ENCODE measurements at places on chromosomes 5 and 9. TPM values are rescaled to one million over a fixed set of nuclear protein-coding genes. Genes with fewer than 3 reads are reported as not detected.

GRCh38 chr9:35710818-35711500 is 21.0 kb downstream of the TLN1 start:
- DNase-seq = no peak

DNA sequence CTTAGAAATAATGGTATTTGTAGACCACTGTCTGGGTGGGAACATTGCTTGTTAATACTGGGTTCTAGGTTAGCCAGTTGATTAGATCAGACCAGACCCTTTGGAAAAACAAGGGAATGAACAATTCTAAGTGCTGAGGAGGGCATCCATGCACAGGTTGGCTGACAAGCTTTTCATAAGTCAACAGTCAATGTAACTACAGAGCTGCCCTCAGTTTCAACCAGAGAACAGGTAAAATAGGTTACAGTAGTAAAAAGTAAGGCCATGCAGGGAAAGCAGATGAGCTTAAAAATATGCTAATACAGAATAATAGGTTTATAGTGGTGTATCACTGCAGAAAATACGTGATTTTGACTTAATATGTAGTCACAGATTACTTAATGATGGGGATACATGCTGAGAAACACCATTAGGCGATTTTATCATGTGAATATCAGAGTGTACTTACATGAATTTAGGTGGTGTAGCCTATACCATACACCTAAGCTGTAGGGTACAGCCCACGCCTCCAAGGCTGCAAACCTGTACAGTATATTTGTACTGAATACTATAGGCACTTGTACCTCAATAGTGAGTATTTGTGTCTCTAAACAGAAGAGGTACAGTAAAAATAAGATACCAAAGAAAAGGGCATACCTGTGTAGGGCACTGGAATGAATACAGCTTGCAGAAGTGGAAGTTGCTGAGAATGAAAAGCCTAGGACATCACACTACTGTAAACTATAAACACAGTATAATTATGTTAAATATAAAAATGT is 6.1 kb upstream of the FGF18 start:
- no peak for DNase-seq

DNA sequence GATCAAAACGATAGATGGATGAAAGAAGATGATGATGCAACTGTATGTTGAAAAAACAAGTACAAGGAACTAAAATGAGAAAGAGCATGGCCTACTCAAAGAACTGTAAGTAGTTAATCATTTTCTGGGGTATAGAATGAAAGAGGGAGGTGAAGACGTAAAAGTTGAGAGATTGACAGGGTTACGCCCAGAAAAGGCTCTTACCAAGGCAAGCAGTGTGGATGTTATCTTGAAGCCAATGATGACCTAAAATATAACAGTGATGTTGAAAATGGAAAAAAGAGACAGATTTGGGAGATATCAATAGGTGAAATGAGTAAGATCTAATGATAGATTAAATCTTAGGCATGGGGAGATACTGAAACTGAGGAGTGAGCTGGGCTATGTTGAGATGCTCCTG is 80.4 kb upstream of the GNAQ start:
- no peak for DNase-seq

GRCh38 chr5:178199581-178200434 is 4.5 kb upstream of the HNRNPAB start:
- no peak for DNase-seq

Gene TMEM252
- not detected for total RNA-seq

Gene RMRP
- 7,556 TPM for total RNA-seq

DNA sequence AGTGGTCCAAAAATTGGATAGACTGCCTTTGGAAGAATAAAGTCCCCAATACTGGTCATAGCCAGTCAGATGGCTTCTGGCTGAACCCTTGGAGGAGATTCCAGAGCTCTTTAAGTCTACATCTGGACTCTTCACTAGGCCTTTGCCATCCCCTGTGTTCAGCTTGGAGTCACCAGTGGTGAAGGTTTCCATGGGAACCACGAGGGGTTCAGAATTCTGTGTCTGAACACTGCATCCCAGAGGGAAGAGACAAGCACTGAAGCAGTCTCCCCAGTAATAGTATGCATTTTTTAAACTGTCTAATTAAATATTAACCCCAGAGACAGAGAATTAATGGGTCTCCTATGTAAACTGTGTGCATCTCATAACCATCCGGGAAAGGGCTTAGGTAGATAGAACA is 38.2 kb downstream of the POU4F3 start:
- no peak for DNase-seq

- no peak for DNase-seq
Observed at GRCh38 chr9:69857131-69857530, 36.5 kb downstream of the CFAP95 start.

- DNase-seq = no peak
Observed at GRCh38 chr5:117204404-117204803, 629.8 kb upstream of the SEMA6A start.

DNA sequence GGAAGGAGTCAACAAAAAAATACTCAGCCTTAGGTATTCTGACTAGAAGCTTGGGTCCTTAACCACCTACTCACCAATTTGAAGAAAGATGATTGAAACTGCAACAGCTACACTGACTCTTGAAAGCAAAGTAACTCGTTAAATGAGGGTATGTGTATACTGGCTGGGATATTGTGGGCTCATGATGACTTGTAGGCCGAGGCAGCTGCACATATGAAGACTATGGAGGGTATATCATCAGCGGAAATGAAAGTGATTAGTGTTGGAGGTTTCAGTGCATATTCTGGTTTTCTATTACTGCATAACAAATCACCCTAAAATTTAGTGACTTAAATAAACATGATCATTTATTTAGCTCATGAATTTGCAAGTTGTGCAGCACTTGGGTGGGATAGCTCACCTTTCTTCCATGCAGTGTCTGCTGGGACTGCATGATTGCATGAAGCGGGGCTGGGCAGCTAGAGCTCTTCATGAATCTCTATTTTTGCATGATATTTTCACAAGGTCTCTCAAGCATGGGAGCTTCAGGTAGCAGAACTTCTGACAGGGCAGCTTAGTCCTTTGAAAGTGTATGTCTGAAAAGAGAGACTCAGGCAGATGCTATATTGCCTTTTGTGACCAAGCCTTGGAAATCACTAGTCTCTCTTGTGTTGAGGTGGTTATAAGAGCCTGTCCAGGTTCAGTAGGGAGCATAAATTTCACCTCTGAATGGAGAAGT is 96.1 kb upstream of the CDKN2B start:
- no peak for DNase-seq

Gene NPDC1
- total RNA-seq = 63.9 TPM

DNA sequence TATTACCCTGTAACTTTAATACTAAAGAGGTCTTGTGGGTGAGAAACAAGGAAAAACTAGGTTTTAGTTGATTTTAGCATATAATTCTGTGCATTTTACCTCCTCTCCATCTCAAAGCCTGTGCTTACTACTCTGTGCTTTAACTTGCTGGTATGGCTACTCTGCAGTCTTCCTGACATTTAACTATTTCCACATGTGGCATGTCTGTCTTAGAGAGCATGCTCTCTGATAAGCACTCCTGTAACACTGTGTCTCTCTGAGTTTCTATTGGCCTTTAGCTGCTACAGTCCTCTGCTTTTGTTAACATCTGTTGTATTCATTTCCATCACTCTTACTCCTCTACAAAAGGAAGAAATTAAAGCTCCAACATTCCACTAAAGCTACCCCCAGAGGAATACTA is 418.3 kb downstream of the RAB3C start:
- no peak for DNase-seq

DNA sequence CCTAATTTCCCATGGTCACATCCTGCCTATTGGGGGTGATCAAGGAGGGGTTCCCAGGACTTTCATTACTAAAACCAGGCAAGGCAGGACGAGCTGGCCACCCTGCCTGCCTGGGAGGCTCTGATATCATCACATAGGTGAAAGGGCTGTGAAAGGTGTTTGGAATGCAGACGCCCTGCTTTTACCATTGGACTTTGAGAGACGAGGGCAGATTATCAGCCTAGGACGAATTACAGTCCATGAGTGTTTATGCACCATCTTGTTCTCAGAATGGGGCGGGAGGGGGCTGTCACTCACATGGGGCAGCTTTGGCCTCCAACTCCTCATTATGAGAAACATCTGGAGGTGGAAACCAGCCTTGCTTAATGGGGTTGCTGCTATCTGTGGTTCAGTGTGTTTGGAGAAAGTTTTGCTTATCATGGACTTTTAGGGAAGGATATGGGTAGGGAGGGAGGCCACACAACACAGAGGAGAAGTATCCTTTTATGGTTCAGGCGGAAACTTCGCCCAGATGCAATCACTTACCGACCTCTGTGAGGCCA is 69.8 kb upstream of the UBTD2 start:
- DNase-seq = no peak

GRCh38 chr5:23466401-23466912 is 41.0 kb upstream of the PRDM9 start:
- no peak for DNase-seq

DNA sequence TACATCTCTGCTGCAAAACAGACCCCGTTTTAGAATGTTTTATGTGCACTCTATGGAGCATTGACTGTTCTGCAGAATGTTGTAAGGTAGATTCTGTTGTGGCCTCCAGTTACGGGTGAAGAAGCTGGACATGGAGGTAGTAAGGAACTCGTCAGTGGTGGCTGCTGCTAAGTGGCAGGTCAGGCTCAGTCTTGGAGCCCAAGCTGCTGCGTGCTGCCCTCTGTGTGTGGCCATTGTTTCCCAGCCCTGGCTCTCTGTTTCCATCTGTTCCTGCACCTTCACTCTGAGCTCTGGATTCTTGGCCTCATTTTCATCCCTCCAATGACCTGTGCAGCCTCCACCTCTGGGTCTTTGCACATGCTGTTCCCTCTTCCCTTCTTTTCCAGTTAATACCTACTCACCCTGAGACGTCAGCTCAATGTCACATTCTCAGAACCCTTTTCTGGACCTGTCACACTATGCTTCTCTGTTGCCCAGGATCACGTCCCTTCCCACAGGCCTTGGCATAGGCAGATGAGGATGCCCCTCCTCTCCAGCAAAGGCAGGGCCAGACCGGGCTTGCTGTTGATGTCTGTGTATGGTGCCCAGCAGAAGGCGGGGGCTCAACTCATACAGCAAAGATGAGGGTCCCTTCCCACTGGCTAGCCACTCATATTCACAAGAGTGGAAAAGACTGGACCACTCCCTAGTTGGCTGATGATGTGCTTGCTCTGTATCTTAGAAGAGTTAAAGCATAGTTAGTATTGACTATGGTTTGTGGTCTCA is 97.6 kb downstream of the TENT4A start:
- no peak for DNase-seq

DNA sequence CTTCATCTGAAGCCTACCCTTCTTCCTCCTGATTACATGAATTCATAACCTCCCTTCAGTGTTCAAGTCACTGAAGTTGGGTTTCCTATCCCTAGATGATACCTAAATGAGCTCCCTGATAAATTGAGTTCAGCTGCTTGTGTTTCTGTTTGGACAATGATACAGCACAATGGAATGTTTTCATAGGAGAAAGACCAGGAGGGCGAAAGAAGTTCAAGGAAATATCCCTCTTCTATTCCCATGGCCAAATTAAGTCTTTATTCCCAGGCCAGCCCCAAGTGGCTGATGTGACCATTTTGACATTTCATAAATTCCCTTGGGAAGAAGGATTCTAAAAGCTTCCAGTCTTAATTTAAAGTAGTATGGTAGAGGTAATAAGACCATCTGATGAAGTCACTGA is 555.8 kb upstream of the CLINT1 start:
- DNase-seq = no peak

- DNase-seq = peak; percentile 98
Observed at GRCh38 chr9:134434894-134435506, 108.7 kb downstream of the RXRA start.

Gene CAST
- total RNA-seq = 415 TPM

- no peak for DNase-seq
Observed at GRCh38 chr9:84669288-84670137, at the start of gene NTRK2. Gene NTRK2, plus strand, starts transcription at chr9:84669729. Its CDS starts 1,020 bp downstream, at chr9:84670749.

Gene MAP1B
- 49.9 TPM for total RNA-seq

Gene CER1
- not detected for total RNA-seq

Gene TAS2R1
- not detected for total RNA-seq

DNA sequence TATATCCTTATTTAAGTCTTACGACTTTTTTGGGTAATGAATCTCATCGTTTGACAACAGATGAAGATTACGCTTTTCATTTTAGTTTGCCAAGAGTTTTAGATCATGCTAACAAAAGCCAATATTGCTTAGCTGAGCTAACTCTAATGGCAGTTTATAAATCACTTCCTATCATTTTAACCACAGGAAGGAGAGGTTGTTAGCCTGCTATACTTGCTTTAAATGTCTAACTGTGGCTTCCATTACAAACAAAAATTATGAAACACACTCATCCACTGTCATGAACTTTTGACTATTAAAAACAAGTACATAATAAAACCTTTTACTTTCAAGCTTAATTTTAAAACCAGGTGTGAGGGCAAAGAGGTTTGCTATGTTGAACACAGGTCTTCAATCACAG is 53.7 kb upstream of the ANKH start:
- no peak for DNase-seq

- no peak for DNase-seq
Observed at GRCh38 chr5:77144837-77145139, 57.7 kb upstream of the ZBED3 start.

GRCh38 chr9:14608540-14608939 is 84.7 kb downstream of the ZDHHC21 start:
- DNase-seq = no peak

DNA sequence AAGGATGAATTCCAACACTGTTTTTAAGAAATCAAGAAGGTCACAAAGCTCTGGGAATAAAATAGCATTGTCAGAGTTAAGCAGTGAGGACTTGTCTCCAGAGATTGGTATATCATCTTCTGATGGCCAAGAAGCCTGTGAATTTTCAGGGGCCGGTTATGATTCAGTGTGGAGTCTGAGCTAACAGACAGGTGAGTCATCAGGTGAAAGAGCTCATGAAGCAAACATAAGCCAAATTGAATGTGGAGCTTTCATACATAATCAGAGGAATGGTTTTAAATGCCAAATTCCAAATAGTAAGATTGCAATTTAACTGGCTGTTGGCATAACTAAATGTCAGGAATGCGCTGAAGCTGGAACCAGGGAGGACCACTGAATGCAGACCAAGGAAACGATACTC is 494.2 kb downstream of the MTRR start:
- no peak for DNase-seq

Gene LRRC19
- not detected for total RNA-seq

- no peak for DNase-seq
Observed at GRCh38 chr9:2424619-2425033, 197.0 kb upstream of the VLDLR start.

Gene LRRTM2
- 0.16 TPM for total RNA-seq

DNA sequence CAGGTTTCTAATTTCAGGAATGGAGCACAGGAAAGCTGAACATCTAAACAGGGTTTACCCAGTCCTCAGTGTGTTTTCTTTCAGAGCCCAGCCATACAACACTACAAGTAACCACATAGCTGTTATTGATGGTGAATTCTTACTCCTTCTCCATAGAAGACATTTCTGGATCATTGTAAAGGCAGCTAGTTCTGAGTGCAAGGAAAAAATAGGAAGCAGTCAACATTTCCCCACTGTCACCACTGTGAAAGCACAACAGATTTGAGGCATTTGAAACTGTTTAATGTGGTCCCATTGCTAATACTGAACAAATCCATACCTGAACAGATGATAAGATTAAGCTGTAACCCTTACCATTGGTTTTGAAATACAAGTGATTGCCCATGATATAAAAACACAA is 145.0 kb upstream of the PCA3 start:
- no peak for DNase-seq
